Stimulated activated CD8-positive, alpha-beta memory T cell treated with anti-CD3 and anti-CD28 coated beads, Interleukin-4, amount 100 ng/mL, for 48 hours (primary cell): ENCODE measurements at places on chromosomes 16 and 17.
A peak's percentile ranks its signal among the peaks of the same experiment; 100 is the strongest.

- DNase-seq, result peak; percentile 59
Observed at GRCh38 chr17:62718429-62718828, 89.7 kb downstream of the MARCHF10 start.

DNA sequence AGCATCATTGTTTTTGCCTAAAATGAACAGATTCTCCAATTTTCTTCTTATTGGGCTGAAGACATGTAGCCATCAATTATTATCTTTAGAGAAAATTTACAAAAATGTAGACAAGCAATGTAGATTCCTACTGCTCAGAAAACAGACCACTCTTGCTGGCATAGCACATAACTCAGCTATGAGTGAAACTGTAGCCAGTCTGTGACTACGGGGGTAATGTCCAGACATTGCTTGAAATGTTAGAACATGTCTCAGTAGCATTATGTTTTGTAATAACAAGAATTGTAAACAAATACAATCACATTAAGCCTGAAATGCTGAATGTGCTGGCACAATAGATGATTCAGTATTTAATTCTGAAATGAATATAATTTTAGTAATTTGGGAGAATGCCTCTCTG lies 265.7 kb upstream of the KCNJ16 start:
- DNase-seq, result no peak

DNA sequence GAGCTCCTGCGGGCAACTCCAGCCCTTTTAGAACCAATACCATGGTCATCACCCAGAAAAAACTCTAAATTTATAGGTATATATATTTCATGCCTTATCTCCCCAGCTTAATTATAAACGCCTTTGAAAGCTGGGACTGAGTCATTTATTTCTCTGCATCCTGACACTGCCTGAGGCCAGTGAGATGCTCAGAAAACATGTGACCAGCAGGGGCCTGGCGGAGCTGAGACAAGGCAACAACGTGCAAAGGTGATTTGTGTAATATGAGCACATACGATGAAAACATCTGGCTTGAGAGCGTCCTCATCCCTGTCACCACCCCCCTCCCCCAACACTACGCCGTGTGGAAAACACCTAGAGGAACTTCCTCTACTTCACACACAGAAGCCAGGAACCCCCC lies 22.7 kb downstream of the NXN start:
- DNase-seq, result no peak

DNA sequence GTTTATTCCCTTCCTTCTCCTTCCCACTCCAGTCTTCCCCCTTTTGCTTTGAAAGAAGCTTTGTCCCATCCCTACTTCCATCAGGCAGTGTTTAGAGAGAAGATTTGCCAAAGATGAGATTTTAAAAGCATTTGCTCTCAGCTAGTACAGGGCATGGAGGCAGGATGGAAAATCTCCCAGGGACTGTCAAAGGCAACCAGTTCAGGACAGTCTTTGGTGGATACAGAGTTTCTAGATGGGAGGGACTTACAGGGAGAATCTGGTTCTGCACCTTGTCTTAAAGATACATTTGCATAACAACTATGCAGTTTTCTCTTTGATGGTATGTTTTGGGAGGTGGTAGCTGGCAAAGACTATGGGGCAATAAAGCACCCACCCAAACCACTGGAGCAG lies 26.2 kb downstream of the CHD9 start:
- no peak for DNase-seq

- DNase-seq, result no peak
Observed at GRCh38 chr17:48269209-48269608, 160.8 kb downstream of the SKAP1 start.

DNA sequence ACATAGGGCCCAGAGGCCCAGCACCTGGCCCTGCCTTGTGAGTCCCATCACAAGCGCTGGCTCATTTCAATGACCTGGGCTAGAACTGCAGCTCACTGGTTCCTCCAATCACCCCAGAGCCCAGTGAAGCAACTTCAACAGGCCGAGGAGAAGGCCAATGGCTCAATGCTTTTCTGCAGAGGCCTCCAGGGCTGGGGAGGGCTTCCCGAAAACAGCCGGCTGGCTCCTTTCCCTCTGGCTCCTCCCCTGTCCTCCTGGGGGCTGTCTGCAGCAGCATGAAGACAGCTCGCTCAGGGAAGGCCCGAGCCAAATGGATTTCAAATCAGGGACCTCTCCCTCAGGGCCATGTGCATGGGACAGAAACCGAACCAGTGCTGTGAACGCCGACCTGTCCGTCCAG lies 121.6 kb downstream of the ZNF423 start:
- no peak for DNase-seq

- no peak for DNase-seq
Observed at GRCh38 chr16:25875956-25876598, 184.3 kb downstream of the HS3ST4 start.

DNA sequence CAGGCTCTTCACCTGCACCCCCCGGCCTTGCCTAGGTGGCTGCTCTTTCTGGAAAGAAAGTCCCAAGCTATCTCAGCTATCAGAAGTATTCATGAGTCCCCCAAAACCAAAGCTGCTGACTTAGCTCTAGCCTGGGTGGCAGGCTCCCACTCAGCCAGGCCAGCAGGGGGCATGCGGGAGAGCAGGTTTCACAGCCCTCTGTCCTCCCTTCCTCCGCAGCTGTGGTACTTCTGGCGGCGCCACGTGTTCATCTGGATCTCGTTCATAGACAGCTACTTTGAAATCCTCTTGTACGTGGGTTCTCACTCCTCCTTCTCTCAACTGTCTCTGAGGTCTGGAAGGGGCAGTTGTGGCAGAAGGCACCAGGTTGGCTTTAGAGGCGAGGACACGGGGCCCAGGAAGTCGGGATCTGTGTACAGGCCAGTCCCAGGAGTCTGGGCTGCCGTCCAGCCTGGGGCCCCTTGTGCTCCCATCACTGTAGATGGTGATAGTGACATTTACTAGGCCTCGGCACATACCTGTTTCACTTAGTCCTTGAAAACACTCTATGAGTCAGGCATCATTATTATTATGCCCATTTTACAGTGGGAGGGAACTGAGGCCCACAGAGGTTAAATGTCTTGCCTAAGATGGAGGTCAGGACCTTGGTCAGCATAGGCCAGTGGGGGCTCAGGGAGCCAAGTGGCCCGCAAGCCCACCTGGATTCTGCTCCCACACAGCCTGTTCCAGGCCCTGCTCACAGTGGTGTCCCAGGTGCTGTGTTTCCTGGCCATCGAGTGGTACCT lies 12.9 kb downstream of the TRPV2 start:
- peak; percentile 78 for DNase-seq

GRCh38 chr17:67531291-67531690 lies 154.2 kb downstream of the PITPNC1 start:
- no peak for DNase-seq

- no peak for DNase-seq
Observed at GRCh38 chr17:80738987-80739730, 194.5 kb downstream of the RPTOR start.
